ENCODE measurements at places on chromosomes 16 and 17.

DNA sequence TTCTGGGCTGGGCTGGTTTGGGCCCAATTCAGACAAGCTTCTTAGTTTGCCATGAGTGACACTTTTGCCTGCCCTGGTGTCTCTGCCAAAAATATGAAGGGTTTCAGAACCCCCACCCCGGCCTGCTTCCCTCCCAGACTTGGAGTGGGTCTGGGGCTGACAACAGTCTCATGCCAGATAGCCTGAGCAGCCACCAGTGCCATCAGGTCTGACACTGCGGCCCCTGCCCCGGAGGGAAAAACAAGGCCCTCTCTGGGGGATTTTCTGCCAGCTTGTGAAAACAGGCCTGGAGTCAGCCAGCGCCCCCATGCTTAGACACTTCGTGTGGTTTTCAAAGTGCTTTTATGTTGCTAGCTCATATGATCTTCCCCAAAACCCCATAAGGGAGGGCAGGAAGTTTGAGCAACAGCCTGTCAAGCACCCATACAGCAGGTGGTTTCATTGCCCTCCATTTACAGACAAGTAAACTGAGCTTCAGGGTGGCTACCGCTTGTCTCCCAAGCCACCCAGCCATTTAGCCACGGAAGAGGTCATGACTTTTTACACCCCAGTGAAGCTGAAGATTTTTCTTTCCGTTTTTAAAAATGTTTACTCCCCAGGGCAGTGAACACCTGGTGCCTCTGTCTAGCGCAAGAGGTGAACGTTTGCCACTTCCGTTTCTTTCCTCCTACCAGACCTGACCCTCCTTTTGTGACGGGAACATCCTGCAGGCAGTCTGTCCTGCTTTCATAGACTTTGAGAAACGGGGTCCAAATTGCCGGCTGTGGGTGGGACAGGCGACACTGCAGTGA, 300.6 kb downstream of the SEC14L1 start:
- DNase-seq, result peak; percentile 75

DNA sequence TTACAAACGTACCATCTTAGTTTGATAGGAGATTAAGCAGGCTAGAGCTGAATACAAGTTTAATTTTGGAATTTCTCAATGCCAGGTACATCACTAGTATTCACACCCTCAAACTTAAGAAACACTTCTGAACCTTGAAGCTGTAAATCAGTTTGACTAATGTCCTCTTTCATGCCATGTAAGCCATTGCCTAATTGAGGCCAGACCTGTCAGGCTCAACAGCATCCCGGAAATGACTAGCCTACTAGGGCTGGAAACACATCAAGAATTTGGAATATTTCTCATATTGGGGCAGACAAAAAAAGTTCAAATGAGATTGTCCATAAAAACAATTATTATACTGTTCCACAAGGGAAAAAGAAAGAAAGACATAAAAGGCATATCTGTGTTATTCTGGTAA, 1.7 kb downstream of the USP32 start:
- DNase-seq, result peak; percentile 40

GRCh38 chr16:77211880-77212740, 12.9 kb downstream of the SYCE1L start:
- peak; percentile 30 for DNase-seq

- DNase-seq, result peak; percentile 32
These were observed 13.3 kb upstream of the RPL38 start for GRCh38 chr17:74190154-74190553.

DNA sequence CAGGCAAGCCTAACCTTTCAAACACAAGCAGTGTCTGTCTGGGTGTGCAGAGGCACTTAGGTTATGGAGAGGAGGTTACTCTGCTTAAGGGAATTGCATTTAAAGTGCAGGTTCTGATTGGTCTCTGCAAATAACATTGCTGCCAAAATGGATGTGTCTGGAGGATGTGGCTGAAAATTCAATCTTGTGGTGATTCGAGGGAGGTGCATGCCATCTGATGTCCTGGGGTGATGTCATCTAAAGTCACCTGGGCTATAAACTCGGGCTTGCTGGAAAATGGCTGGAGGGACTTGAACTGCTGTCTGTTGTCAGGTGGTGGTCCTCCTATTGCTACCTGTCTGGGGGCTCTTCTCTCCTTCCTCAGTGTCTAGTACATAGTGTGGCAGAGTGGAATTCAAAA, 28.3 kb upstream of the GPR139 start:
- no peak for DNase-seq

DNA sequence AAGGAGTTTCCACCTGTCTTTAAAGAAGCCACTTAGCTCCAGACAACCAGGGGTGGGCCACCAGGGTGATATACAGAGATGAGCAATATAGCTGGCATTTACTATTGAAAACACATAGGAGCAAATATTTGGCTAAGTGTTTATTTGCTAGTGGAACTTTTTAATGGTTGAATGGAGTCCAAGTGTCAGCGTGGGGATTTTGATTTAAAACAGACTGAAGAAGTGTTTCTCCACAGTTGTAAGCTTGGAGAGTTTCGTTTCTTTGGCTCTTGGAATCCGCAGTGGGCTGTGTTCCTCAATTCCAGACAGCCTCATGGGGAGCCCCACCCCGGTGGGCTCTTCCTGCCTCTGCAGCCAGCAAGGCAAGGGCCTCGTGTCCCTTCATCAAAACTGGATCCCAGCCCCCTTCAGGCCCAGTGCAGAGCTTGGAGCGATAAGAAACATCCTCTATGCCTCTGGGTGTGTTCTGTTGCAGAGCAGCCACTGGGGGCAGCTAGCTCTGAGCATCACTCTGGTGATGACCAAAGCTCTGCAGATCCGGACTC, 36.1 kb downstream of the NOG start:
- DNase-seq, result no peak
